Activated naive CD4-positive, alpha-beta T cell treated with anti-CD3 and anti-CD28 coated beads for 36 hours (primary cell): ENCODE measurements at places on chromosomes 2 and 18.

DNA sequence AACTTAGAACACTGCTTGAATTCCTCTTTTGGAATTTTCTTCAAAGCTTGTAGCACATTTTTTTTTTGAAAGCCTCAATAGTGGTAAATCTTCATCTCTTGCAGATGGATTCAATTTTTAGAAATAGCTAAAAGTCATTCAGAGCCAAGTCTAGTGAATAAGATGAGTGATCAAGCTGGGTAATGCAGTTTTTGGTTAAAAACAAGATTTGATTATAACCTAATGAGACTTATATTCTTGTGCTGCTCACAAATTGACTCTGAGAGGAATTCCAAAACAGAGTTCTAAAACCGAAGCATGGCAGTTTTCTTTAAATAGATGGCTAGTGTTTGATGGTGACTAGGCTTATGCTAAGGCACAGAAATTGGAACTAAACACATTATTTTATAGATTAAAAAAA, 2072.6 kb upstream of the CELF4 start:
- DNase-seq, result no peak
- no peaks in the 10 kb centered on the region for H3K36me3 ChIP-seq
- no peaks in the 10 kb centered on the region for H3K4me1 ChIP-seq

GRCh38 chr18:24270937-24271380, 126.7 kb downstream of the OSBPL1A start:
- H3K4me3 ChIP-seq, result peak overlapping the region; percentile 3
- peaks cover 32% of the 10 kb centered on the region for H3K27me3 ChIP-seq
- no peak for DNase-seq
- no peak overlapping the region for H3K27ac ChIP-seq
- H3K4me1 ChIP-seq, result peaks cover 3% of the 10 kb centered on the region
- H3K36me3 ChIP-seq, result no peaks in the 10 kb centered on the region

DNA sequence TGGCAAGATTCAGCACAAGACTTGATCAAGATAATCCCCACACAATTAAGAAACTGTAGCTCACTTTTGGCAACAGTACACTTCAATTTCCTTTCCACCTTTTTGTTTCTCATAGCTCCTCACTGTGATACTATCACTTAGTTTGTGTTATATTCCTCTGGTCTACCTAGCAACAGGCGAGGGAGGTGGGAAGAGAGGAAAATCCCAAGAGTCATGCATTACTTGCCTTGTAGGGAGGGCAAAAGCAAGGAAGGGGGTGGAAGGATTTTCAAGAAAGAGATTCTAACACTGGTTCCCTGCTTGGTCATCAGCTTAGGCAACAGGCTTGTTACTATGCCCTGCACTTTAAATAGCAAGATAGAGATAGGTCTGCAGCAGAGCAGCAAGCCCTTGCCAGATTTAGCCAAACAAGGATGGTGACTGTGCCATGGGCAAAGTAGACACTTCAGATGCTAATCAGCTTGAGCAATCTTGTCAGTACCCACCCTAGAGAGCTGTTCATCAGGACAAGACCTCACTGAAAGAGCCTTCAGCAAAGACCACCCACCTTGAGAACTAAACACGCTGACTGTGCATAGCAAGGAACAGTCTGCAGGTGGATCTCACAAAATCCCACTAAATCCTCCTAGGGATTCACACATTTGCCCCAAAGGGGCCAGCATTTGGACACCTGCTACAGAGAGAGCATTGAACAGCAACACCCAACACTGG, 134.6 kb downstream of the MBD2 start:
- no peaks in the 10 kb centered on the region for H3K36me3 ChIP-seq
- no peak for DNase-seq
- no peak overlapping the region for H3K27ac ChIP-seq
- no peak overlapping the region for H3K4me3 ChIP-seq
- H3K27me3 ChIP-seq, result no peaks in the 10 kb centered on the region

- DNase-seq, result no peak
- H3K27me3 ChIP-seq, result peaks cover 38% of the 10 kb centered on the region
- H3K4me3 ChIP-seq, result no peak overlapping the region
- no peaks in the 10 kb centered on the region for H3K36me3 ChIP-seq
- H3K4me1 ChIP-seq, result peaks cover 11% of the 10 kb centered on the region
Observed at GRCh38 chr18:72543357-72544055, 636 bp downstream of the CBLN2 start.

DNA sequence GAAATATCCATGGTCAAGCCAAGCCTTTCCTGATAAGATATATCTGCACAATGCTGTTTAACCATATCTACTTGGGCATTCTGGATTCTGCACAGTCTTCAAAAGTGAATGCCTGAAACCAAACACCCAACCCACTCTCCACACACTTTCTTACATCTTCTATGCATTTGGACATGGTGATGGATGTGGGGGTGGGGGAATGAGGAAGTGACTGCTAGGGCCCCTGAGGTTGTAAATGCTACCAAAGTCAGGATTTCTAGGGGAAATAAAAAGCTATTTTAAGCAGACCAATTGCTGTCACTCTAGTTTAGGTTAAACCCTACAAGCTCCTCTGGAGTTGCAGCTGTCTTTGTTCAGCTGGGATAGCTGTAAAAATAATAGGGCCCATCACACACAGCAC, 26.7 kb upstream of the TGFA start:
- no peaks in the 10 kb centered on the region for H3K4me1 ChIP-seq
- H3K36me3 ChIP-seq, result no peaks in the 10 kb centered on the region
- no peak overlapping the region for H3K4me3 ChIP-seq
- DNase-seq, result no peak
